ENCODE measurements at places on chromosomes 4 and X.
A peak's percentile ranks its signal among the peaks of the same experiment; 100 is the strongest.

DNA sequence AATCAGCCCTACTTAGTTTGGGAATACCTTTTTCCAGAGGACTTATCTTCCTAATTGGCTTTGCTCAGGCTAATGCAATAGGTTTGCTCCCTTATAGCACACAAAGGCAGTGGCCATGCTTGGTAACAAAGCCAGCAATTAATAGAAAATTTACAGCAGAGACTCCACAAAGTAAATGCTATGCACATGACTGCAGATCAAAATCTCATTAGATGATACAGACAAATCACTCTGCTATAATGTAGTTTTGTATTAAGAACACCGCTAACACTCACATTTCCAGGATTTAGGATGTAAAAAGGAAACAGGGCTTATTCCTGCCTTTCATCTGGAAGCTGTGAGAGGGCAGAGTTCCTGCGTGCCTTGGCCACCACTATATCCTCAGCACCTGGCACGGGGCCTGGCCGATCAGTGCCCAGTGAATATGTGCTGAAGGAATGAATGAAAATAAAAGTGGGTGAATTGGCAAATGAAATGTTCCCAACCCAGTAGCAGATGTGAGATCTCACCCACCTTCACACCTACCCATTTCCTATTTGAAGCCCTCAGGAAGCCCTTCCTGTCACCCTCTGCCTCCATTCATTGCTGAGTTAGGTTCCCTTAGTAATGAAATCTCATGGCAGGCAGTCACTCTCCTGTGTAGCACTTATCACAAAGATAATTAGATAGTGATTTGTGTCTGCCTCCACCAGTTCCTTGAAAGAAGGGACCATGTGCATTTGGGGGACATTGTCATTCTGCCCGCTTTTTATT lies 5.1 kb downstream of the SEPTIN6 start:
- DNase-seq: no peak

DNA sequence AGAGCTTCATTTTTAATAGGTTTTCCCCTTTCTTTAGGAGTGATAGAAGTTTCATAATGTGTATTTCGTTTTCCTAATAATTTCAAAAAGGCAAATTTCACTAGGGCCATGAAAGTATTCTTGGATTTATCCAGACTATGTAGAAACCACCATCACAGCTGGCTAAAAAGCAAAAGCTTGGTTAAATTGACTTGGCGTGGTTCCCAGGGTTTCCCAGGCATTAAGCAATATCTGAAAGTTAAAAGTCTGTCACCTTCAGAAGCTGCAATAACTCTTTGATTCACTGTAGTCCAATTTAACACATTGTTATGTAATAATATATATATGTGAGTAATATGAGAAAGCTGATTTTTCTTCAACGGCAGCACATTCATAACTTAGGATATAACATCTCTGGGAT lies 38.3 kb downstream of the NDNF start:
- DNase-seq: peak; percentile 41

DNA sequence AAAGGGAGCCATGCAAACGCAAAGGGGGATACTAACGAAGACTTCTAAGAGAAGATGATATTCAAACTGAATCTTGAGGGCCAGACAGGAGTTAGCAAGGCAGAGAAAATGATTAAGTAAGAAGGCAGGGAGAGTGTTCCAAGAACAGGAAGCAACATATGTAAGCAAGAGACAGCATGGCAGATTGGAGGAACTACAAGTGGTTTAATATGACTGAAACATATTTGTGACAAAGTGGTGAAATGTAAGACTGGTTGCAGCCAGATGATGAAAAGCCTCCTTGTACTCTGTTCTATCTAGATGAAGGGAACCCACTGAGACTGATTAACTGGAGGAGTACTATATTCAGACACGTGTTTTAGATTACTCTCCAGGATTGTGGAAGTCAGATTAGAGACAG lies 116.6 kb upstream of the DIAPH2 start:
- no peak for DNase-seq

- DNase-seq: no peak
These were observed 58.3 kb upstream of the VSIG4 start for GRCh38 chrX:66098162-66098561.

GRCh38 chr4:6873792-6874461 lies 35.7 kb upstream of the TBC1D14 start:
- peak; percentile 58 for DNase-seq

DNA sequence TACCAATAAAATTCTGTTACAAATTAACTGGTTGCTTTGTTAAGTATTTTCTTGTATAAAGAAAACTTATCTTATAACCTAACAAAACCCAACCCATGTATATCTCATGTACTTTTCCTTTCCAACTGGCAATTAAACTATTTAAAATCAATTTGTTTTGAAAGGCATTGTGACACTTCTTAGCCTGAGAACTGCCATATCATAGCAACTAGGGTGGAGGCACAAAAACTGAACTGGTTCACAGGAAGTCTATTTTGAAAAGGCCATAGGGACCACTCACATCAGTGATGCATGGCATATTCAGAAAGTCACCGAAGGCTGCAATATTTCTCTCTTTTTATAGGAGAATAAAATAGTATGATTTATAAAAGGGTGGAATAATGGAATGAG lies 40.5 kb upstream of the ARSJ start:
- DNase-seq: no peak

DNA sequence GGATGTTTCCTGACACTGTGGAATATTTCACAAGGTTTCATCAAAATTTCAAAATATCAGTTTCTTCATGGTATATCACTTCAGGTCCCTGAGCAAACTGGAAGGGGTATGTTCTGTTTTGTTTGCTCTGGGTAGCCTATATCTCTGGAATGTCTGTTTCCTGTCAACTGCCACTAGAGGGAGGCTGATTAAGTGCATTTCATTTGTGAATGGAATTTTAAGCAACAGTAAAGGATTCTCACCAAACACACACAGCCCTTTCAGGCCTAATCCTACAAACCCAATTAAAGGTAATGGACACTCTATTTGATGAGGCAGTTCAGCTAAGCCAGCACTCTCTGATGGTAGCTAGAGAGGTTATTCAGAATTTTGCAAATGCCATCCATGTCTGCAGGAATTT lies 307.1 kb downstream of the TEX13A start:
- peak; percentile 10 for DNase-seq

GRCh38 chr4:85756938-85757337 lies 282.0 kb downstream of the ARHGAP24 start:
- peak; percentile 40 for DNase-seq

DNA sequence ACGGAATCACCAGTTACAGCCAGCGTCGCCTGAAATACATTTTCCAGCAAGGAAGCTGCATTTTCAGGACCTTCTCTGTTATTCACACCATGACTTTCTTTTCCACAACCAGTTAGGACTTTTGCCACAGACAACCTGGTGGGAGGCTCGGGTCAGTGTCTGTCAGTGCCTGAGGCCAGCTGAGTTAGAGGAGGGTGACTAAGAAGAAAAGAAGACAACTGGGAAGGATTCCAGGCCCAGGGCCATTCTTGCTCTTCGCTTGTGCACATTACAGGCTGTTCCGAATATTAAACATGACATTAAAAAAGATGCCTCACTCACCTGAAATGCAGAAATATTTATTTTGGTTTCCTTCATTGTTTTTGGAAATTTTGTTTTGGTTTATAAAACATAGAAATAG lies 21.4 kb upstream of the CENPU start:
- DNase-seq: peak; percentile 70

GRCh38 chr4:1763550-1764080 lies 29.5 kb upstream of the FGFR3 start:
- DNase-seq: no peak

GRCh38 chr4:181376058-181376457 lies 867.1 kb upstream of the TENM3 start:
- no peak for DNase-seq

DNA sequence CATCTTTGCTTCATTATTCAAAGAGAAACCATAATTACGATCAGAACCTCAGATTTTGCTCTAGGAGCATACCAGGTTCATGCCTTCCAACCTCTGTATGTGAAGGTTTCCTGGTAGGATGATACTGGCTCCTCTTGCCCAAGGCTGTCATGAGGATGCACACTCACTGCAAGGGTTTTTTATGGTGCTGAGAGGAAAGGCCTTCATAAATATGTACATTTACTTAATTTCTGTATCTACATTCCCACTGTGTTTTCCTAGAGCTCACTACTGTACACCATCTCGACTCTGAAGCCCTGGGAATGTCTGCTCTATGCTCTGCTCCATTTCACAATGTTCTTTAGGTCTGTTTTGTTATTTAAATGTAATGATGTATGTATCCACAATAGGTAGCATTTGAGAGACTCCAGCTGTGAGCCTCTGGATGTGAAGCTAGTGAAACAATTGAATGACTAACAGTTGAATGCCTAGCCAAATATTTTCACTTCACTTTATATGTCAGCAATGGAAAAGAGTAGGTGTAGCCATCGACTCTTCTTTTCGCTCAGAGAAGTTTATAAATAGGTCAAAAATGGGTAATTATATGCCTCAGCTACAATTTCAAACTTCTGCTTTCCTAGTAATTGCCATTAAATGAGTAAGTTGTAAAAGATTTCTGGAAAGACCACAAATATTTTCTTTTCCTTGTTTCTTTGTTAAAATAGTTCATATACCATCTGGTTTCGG lies 228.0 kb downstream of the PALLD start:
- no peak for DNase-seq

GRCh38 chr4:154450966-154451365 lies 40.6 kb downstream of the DCHS2 start:
- no peak for DNase-seq

DNA sequence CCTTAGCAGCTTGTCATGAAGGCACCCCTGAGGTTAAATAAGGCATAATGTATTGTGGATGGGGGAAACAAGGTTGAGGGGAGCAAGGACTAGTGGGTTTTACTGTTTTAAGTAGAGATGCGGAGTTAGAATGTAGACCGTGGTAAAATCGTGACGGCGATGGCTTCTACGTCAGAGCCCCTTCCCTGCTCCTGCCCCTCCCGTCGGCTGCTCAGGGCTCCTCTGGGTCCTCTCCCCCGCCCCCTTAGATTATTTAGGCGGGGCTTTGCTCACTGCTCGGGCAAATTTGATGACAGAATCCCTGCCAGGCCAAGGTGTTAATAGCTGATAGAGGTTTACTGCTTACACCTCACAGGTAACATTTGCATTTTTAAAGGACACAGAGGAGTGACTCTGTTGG lies 2.3 kb downstream of the FRMPD3 start:
- DNase-seq: no peak

DNA sequence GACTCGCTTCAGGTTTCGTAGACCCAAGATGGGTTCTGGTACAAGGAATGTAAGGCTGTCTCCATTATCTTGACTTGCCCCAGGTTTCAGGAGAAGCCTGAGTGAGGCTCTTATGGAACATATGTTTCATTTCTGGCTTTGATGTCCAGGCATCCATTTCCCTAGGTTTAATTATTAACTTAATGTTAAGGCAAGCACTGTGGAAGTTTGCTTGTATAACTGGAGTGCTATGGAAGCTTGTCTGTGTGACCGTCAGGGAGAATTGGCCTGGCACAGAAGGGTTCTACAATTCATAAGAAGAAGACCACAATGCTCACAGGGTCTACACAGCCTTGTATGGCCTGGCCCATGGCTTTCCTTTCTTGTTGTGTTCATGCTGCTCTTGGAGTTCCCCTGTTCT lies 47.2 kb upstream of the PPP1R2C start:
- no peak for DNase-seq

DNA sequence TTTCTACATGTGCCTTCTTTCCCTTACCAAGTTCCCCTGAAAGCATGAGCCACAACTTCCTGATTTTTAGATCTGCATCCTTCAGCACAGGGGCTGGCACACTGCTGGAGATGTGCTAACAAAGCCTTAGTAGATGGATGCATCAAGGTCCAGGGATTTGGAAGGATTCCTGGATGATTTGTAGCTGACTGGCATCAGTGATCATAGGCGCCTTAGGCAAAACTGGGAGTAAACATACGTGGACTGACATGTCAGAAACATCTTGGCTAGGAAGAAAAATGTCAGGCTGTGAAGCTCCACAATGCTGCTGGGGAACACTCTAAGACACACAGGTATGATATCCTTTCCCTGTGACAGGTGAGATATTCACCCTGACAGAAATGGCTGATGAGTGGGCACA lies 156.4 kb downstream of the AMELX start:
- DNase-seq: peak; percentile 78

DNA sequence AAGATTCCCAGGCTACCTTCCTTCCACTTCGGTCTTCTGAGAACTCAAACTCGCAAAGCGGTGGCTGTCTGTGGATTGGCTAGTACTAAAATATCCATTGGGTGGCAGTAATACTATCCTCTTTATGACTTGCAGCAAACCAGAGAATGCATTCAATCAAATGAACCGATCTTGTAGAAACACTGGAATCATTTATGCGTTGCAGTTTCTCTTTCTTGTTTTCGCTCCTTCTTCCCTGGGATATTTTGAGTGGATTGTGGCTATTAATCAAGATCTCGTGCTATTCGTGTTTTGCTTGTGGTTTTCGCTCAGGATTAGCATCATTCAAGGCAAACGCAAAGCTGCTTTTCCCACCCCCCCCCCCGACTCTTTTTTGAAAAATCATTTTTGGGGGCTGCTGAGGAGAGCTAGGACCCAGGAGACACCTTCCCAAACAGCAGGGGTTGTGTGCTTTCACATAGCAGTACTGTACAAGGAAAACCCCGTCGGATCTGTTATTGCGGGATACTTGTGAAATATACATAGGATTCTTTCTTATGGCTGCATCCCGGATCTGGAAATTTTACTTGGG lies at the start of gene IL1RAPL1:
Gene IL1RAPL1, plus strand, starts transcription at position 466 of the 571 bp plus-strand sequence.
- peak; percentile 13 for DNase-seq

DNA sequence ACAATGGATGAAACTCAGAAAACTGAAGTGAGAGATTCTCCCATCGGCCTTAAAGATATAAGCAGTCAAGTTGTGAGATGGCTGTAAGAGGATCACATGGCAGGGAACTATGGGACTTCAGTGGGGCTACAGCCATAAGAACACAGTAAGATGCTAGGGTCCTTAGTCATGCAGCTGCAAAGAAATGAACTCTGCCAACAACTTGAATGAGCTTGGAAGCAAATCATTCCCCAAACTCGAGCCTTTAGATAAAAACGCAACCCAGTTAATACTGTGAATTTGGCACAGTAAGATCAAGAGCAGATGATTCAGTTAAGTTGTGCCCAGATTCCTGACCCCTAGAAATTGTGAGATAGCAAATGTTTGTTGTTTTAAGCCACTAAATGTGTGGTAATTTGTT lies 117.3 kb downstream of the FAM13A start:
- DNase-seq: no peak

DNA sequence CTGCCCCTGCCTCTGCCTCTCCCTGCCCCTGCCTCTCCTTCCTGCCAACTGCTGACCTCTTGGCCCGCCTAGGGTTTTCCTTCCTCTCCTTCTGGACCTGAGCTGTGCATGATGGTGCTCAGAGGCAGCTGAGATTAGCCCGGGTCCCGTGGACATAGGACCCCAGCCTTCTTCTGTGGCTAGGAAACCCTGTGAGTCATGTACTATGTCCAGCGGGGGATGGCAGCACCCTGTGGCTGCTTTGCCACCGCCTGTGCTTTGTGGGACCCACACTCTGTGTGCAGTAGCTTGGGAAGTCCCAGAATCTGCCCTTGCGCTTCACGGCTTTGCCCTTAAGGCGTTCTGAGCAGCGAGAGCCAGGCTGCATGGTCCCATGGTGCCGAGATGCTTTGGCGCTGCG lies 105.5 kb upstream of the PSAPL1 start:
- no peak for DNase-seq
